ENCODE measurements at places on chromosomes 5 and 9.

- no peak for DNase-seq
These were observed 26.9 kb downstream of the SPEF2 start for GRCh38 chr5:35644543-35644942.

- DNase-seq: no peak
These were observed 4.5 kb downstream of the HEMGN start for GRCh38 chr9:97933297-97933998.

DNA sequence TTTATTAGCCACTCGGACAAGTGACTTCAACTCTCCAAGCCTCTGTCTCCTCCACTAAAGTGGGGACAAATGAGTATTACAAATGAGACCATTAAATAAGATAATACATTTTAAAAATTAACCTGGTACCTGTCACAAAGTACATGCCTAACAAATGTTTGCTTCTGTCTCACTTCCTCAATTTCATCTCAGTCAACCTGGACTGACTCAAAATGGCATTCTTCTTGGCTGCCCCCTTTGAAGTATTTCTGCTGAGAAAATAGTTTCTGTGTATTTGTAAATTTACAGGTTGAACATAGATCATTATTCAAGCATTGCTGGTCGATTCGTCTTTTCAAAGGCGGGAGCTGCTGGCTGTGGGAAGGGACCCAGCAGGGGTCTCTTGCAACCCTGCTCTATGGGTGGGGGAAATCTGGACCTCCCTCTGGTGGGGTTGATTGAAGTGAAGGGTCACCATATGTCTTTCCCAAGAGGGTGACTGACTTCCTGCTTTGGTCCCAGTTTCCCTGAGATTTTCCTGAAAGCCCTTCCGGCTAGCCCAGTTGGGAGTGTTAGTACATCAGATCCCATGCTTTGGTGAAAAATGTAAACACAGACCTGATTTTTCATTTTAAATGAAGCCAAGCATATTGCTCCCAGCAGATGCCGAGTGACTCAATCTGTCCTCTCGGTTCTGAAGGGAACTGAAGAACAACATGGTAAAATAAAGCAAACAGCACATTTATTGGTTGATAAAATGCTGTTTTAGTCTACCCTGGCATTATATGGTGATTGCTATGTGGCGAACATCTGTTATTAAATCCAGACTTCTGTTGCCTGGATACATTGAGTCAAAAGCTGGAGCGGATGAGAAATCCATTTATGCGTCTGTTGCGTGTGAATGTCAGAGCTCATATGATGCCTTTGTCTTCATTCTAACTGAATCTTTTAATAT, 73.0 kb downstream of the KCNIP1 start:
- DNase-seq: peak; percentile 24

DNA sequence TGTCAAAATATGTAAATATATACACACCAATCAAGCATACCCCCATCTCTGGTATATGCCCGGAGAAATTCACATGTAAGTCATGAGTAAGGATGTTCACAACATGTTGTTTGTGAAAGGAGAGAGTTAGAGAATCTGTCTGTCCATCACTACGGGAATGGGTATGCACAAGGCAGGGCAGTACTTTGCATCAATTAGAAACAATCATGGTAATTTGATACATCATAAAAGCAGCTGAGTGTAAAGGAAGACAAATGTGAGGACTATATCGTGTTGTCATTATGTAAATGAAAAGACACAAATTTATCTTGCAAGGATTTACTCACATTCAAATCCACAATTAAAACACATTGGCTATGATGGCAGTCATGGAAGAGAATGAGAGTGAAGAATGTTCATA, 146.7 kb downstream of the SV2C start:
- DNase-seq: no peak

DNA sequence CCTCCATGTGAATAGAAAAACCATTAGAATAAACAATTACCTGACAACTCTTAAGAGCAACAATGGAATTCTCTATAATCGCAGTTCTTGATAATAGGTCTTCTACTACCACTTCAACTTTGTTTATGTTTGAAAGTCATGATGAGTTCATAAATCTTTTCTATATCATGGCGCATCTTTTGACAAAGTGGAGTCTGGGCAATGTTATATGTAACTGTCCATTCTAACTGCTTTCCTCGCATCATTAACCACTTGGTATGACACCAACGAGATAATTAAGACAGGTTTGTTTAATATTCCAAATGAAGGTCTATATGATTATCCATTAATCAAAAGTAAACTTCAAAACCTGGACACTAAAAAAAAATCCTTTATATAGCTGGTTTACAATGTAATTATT, 272.0 kb downstream of the DENND1A start:
- no peak for DNase-seq

DNA sequence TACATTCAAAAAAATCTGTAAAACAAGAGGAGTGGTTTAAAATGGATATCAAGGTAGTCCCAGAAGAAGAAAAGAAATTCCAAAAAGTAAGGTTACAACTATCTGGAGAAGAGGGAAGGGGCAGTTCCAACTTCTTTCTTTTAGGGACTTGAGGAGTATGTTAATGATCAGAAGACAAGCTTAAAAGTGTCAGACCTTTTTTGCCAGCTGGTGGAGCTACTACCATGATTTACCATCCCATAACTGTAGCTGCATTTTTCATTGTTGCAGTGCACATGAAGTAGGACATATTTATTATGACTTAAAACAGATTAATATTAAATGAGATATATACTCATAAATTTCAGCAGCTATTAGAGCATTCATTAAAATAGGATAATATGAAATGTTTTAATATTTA, 158.5 kb upstream of the RGS7BP start:
- no peak for DNase-seq

- DNase-seq: no peak
These were observed 5.1 kb downstream of the IQGAP2 start for GRCh38 chr5:76408104-76408654.

- DNase-seq: no peak
These were observed 52.4 kb upstream of the PSD2 start for GRCh38 chr5:139743001-139743771.

DNA sequence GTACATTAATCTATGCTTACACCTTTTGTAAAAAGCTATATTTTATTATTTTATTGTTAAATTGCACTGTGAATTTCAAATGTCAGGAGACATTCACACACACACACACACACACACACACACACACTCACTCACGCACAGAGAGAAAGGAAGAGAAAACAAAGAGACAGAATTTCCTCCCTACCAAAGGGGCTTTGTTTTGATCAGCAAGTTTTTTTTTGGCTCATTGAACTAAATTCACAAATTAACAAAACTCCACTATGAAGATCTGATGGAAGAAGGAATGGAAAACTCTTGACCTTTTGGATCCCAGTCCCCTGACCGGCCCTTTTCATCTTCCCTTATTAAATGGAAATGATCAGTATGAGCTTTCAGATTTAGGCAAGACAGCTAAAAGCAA, 161.2 kb downstream of the PDE4D start:
- DNase-seq: no peak

- DNase-seq: no peak
These were observed 145.4 kb downstream of the SPATA31D1 start for GRCh38 chr9:82134010-82134409.

- peak; percentile 67 for DNase-seq
These were observed 15.5 kb upstream of the HSD17B3 start for GRCh38 chr9:96317335-96317980.

- no peak for DNase-seq
These were observed 1086.5 kb downstream of the EFNA5 start for GRCh38 chr5:106584268-106584667.

DNA sequence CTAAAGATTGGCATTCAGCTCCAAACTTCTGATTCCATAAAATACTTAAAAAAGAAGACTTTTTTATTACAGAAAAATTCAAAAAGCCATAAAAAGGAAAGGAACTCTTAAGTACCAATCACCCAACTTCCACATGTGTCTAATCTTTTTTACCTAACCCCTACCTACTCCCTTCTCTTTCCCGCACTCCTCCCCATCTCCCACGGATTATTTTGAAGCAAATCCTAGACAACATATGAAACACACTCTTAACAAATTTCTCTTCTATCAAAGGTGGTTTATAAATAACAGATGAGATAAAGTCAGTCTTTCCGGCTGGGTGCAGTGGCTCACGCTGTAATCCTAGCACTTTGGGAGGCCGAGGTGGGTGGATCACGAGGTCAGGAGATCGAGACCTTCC, 5.9 kb upstream of the DENND4C start:
- no peak for DNase-seq

DNA sequence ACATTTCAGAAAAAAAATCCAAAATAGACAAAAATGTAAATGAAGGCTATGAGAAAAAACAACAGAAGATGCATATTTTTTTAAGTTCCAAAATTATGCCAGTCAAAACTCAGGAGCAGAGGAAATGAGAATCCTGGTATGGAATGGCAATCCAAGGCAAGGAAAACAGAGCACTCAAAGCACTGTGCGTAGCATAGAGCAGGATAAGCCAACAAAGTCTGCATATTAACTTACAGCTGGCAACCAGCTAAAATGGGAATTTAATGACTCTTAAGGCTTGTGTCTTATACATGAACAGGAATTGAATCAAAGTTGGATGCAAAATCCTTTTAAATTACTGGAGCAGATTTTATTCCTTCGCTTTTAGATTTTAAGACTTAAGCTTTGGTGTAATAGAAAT, 203.5 kb upstream of the DAPK1 start:
- DNase-seq: no peak

- no peak for DNase-seq
These were observed 107.2 kb upstream of the RAD23B start for GRCh38 chr9:107175816-107176435.

GRCh38 chr9:138117101-138117750, 239.6 kb downstream of the CACNA1B start:
- no peak for DNase-seq

DNA sequence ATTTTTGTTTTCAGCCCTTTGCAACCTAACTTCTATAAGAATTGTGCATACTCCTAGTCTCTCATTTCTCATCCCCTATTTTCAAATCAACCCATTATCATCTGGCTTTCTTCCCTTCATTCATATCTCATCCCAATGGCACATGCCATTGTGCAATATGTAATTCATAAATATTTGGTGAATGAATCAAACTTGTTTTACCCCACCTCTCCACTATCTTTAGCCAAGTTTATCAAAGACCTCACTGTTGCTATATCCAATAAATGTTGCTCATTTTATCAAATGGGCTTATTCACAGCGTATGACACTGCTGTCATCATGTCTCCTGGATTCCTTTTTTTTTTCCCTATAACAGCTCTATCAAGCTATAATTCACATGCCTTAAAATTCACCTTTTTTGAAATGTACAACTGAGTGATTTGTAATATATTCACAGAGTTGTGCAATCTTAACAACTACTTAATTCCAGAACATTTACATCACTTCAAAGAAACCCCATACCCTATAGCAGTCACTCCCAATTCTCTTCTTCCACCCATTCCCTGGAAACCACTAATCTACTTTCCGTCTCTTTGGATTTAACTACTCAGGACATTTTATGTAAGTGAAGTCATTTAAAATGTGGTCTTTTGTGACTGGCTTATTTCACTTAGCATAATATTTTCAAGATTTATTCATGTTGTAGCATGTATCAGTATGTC, 214.4 kb upstream of the PAPPA start:
- DNase-seq: peak; percentile 78

DNA sequence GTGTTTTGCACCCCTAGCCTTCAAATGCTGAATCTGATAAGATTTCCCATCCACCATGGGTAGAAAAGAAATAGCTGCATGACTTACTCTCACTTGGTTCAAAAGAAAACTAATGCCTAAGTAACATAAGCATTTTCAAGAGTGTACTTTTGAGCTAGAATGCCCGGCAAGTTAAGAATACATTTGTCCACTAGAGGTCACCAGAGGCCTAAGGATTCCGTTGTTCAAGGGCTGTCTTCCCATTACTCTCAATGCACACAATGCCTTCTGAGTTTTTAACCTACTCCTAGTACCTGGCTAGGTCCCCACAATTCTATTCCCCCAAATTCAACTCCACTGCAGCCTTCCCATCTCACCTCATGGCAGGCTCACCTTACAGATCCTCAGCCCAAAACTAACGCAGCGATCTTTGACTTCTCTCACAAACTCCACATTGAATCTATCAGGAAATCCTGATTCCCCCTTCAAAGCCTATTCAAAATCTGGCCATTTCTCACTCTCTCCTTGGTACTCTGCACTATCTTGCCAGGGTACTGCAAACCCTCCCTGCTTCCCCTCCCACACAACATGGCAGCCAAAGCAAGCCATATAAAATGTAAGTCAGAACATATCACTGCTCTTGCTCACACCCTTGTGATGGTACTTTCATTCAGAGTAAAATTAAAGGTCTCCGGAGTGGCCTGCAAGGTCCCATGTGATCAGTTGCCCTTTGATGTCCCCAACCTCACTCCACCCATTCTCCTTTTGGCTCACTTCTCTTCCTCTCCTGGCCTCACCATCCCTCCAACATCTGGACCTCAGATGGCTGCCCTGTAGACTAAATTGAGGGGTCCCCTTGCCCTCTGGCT, 13.4 kb downstream of the OXCT1 start:
- DNase-seq: peak; percentile 74

- DNase-seq: no peak
These were observed 19.4 kb downstream of the OR2Y1 start for GRCh38 chr5:180720486-180720885.

- peak; percentile 62 for DNase-seq
These were observed 295.1 kb downstream of the TLE1 start for GRCh38 chr9:81393985-81394811.

GRCh38 chr5:68460147-68460798, 244.7 kb downstream of the PIK3R1 start:
- peak; percentile 65 for DNase-seq

DNA sequence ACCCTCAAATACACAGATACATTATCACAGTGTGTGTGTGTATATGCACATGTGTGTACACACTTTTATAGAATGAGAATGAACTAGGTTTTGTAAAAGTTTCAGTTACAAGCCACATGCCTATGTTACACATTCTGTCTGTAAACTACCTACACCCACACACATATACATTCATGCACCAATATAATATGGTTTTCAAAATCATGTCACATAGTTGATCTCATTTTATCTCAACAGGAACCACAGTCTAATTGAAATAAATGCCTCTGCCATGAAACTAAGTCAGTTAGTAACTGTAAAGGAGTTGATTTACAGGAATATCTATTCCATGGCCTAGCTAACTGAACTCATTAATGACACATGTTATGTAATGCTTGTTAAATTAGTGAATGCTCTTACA, 646.6 kb downstream of the PDE4D start:
- no peak for DNase-seq

DNA sequence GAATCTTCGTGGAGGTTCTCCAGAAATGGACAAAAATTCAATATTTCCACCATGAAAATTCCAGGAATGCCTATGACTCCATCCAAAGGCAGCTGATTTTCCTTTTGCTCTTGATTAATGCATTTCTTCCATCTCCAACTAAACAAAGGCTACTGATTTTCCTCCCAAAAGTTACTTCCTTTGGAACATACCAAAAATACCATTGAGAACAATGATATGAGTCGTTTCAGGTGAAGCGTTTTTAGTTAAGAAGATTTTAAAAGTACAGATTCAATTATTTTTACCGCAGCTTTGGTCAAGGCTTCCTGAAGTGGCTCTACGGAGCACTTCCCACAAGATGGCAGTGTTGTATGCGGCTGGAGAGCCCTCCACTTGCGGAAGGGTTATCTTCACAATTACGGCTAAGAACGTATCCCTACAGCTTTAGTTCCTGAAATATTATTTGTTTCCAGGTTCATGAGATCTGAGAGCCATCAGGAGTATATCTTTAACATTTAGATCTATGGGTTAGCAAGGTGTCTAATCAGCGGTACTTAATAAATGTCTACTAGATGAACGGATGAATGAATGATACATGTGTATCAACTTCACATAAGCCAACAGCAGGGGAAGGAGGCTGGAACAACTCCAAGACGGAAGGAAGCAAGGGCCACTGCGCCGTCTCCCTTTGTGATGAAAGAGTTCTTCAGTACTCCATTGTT, 35.9 kb upstream of the ARSB start:
- DNase-seq: peak; percentile 65

- no peak for DNase-seq
These were observed 103.2 kb upstream of the SPATA31D4 start for GRCh38 chr9:81824802-81825730.
